ENCODE measurements at places on chromosomes 7 and 10.

DNA sequence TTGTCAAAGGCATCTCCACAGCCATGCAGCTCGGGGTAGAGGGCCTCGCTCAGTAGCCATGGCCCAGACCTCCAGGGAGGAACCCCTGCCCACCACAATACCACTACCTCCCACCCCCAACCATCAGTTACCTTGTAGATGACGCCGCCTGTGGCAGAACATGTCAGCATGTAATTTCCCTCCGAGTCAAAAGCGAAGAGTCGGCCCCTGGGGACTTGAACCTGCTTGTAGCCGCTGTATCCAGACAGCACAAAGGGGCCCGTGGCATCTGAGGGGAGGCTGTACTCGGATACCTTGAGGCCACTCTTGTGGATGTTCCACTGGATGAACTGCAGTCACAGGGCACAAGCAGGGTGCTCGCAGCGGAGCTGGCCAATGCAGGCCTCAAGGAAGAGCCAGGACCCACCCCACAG lies 16.3 kb upstream of the CYREN start:
- no peak for DNase-seq

GRCh38 chr7:156950381-156950858 lies 908 bp downstream of the NOM1 start:
- no peak for DNase-seq

GRCh38 chr7:137146552-137147337 lies 196.8 kb downstream of the PTN start:
- DNase-seq, result no peak

DNA sequence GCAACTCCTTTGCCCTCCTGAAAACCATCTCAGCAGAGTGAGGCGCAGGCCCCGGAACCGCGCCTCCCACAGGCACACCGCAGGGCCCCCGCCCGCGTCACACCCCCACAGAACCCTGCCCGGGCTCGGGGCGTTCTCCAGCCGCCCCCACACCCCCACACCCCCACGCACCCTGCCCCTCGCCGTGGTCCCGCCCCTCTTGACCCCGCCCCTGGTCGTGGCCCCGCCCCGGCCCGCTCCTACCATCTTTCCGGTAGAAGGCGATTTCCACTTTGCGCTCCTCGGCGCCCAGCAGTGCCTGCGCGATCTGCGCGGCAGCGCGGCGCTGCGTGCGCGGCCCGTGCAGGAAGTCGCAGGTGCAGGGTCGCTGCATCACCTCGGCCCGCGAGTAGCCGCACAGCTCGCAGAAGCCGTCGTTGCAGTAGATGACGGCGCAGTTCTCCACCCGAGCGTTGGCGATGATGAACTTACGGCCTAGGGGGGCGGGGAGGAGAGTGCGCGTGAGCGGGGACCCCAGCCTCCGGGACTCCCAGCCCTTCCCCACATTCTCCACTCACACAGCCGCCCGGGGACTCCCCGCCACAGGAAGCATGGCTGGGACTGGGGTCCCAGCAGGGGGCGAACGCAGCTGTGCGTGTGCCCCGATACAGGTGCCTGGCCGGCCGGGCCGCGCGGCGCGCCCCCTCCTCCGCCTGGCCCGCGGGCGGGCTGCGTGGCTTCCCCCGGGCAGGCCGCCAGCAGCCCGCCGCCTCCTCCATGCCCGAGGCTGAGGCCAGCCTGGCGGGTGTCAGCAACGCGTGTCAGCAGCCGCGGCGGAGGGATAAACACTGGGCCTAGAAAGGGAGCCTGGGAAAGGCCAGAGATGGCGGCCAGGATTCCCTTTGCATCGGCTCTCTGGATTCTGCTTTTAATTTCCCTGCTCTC lies 3.4 kb downstream of the KCNH2 start:
- DNase-seq, result peak; percentile 77

All from activated naive CD4-positive, alpha-beta T cell treated with anti-CD3 and anti-CD28 coated beads, Interleukin-2, amount 50 U/mL, for 16 hours (primary cell).